NCI-H524 treated with DMSO at 0.1 percent for 48 hours (cell line): ENCODE measurements at places on chromosomes 11 and 22.
A peak's percentile ranks its signal among the peaks of the same experiment; 100 is the strongest.

- no peak for DNase-seq
Measured at GRCh38 chr11:86370922-86371594, 3.6 kb upstream of the CCDC81 start.

DNA sequence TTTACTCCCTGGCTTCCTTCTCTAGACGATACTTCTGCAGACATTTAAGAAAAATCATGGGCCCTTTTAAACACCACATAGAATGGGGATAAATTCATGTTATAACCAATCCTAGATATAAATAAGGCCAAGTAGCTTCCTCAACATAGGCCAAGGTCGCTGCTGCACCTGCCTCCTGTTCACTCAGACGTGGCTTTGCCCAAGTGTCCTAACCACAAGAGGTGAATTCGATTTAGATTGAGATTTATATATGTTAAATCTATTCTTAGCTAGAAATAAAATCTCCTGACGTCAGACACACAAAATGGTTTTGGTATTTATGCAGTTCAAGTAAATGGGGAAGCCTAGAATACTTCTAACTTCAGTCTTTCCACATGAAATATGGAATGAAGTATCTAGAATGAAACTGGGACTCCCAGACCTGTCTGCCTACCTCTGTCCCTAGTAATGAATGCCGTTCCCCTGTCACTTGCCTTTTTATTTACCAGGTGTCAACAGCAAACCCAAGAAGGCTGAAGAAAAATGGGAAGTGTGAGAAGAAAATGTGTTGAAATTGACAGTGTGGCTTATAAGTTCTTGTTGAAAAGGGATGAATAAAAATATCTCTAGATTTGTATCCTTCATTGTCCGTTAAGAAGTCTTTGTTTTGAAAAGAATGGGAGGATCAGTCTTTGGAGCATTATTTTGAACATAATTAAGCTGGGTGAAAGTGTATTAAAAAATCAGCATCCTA lies 131.8 kb downstream of the HIPK3 start:
- DNase-seq = no peak

DNA sequence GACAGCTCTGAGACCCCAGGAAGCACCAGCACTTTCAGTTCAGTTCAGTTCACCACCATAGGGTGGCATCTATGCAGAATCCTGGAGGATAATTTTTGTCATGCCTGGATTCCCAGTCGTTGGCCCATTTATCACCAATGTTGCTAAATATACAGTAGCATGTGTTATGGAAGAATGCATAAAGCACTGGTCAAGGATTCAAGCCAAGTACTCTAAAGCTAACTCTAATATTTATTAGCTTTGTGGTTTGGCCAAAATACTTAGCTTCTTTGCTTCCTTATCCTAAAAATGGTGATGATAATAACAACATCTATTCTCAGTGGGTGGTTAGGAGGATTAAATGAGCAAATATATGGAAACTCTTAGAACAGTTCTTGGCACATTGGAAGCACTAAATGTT lies 294.7 kb upstream of the ZC3H12C start:
- DNase-seq = no peak

GRCh38 chr22:38120359-38121110 lies 10.1 kb upstream of the BAIAP2L2 start:
- DNase-seq = no peak

DNA sequence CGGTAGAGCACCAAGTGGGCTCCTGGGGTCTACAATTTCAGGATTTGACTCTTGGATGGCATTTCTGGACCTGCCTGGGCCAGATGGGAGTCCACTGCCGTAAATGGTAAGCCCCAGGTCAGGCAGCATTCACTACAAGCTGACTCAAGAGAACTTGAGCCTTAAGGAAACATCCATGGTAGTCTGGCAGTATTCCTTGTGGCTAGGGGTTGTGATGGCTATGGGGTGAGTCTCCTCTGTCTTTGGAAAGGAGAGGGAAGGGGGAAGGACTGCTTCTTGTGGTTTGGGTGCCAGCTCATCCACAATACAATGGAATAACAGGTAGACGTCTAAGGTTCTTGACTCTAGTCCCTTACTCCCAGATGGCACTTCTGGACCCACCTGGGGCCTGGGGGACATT lies 32.3 kb upstream of the POU2AF2 start:
- no peak for DNase-seq

DNA sequence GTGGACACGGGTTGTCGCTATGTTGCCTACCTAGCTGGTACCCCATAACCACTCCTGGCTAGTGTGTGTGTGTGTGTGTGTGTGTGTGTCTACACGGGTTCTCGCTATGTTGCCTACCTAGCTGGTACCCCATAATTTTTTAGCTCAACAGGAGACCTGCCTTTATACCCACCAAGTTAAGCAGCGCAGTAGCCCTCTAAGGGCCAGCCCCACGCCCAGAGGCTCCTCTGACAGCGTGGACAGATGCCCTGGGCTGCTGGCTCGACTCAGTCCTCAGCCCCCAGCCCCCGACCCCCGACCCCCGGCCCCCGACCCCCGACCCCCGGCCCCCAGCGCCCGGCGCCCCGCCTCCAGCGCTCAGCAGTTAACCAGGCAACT lies 351 bp upstream of the AKIP1 start:
- DNase-seq = no peak

DNA sequence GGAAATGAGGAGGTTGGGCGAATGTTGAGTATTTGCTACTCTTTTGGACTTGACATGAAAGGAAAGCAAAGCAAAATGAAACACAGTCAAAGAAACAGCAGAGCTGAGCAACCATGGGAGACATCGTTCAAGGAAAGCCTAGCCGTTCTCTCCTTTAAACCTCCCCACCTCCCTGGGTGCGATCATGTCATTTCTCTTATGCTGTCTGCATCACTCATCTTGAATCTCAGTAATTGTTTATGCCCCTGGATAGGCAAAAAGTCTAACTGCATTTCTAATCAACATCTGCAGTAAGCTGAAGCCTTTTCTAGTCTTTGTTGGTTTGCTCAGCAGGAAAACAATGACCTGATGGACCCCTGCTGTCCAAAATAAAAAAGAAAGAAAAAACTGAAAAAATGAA lies 107.0 kb downstream of the MSANTD4 start:
- no peak for DNase-seq

- DNase-seq = no peak
Measured at GRCh38 chr22:27760474-27760873, 41.1 kb downstream of the MN1 start.

GRCh38 chr11:112525844-112526590 lies 265.4 kb upstream of the PLET1 start:
- DNase-seq = peak; percentile 27

- no peak for DNase-seq
Measured at GRCh38 chr11:130516554-130517505, 68.4 kb downstream of the ADAMTS15 start.

GRCh38 chr11:23859087-23859486 lies 637.8 kb upstream of the LUZP2 start:
- no peak for DNase-seq

GRCh38 chr11:113487622-113488021 lies 12.4 kb upstream of the DRD2 start:
- no peak for DNase-seq

- DNase-seq = no peak
Measured at GRCh38 chr22:25759825-25760231, 17.8 kb downstream of the MYO18B start.

- no peak for DNase-seq
Measured at GRCh38 chr11:132072044-132072857, 701.8 kb downstream of the NTM start.

GRCh38 chr11:17169876-17170275 lies 37.9 kb downstream of the PIK3C2A start:
- no peak for DNase-seq

DNA sequence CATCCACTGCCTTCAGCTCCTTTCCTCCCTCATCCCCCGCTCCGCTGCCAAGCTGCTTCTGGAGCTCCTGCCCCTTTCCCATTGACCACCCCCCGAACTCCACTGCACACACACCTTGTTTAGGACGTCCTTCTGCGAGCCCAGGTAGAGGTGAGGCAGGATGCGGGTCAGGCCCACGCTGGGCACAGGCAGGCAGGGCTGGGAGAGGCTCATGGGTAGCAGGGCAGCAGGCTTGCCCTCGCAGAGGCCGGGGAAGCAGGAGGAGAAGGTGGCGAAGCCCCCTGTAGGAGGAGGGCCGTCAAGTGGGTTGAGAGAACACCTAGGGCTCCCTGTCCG lies 13.3 kb downstream of the DUSP8 start:
- DNase-seq = no peak

- DNase-seq = no peak
Measured at GRCh38 chr22:44098021-44098739, 74.1 kb downstream of the PARVB start.

DNA sequence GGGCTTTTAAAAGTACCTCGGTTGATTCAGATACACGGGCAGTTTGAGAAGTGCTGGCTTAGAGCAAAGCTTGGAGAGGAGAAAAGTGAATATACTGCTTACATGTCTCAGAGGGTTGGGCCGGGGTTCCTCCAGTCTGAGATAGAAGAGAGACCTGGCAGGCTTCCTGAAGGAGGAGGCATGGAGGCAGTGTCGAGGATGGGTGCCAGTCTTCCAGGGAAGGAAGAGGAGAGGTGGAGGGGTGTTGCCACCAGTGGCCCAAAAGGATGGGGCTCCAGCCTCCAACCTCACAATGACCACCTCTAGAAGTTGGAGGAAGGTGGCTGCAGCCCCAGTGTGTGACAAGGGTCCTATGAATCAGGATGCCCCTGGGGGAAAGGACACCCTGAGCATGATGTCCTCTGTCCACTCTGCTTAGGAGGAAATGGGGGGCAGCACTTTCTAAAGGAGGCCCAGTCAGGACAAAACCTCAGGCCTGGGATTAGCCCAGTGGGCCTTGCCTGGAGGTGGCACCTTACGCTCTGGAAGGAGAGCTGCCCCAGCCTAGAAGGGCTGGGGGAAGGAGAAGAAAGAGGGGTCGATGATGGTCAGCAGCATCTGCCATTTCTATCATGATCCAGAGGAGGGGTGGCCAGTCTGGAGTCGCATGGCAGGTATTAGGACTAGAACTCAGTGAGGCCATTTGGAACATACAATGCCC lies 65.2 kb downstream of the CD82 start:
- DNase-seq = no peak

- no peak for DNase-seq
Measured at GRCh38 chr11:116581349-116581748, 191.4 kb downstream of the BUD13 start.

DNA sequence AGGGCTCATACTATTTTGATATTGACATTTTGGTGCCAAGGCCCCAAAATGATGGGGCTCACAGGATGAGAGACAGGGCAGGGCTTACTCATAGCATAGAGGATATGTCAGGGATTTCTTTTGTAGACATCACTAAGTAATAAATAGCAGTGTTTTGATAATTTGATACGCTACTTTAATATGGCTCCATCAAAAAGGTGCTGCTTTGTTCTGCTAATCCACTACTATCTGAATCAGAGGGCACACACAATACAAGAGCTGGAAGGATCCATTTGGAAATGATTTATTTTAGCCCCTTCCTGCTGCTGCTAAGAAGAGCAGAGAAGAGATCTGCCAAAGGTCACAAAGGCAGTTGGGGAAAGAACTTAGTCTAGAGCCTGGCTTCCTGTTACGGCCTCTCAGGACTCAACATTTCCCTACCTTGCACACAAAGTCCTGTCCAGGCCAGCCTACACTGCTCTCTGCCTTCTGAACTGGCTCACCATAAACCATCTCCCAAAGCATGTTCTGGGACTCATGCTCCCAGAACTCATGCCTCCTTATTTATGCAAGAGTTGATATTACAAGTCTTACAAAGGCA lies 261.3 kb upstream of the ARHGAP20 start:
- DNase-seq = no peak

DNA sequence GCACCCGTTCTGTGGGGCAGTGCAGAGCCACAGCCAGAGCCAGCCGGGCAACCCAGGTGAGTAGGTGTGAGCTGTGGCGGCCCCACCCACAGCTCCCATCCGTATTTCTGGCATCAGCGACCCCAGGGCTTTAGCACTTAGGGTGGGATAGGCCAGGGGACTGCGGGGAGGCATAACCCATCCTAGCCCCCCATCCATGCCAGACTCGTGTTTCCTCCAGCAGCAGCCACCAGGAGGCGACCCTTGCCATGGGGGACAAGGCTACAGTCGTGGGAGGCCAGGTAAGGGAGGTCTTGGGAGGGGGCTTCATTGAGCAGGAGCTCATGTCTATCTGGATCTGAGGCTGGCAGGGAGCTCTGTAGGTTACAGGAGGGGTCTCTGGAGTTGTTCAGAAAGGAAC lies 873 bp downstream of the OTOG start:
- DNase-seq = no peak

DNA sequence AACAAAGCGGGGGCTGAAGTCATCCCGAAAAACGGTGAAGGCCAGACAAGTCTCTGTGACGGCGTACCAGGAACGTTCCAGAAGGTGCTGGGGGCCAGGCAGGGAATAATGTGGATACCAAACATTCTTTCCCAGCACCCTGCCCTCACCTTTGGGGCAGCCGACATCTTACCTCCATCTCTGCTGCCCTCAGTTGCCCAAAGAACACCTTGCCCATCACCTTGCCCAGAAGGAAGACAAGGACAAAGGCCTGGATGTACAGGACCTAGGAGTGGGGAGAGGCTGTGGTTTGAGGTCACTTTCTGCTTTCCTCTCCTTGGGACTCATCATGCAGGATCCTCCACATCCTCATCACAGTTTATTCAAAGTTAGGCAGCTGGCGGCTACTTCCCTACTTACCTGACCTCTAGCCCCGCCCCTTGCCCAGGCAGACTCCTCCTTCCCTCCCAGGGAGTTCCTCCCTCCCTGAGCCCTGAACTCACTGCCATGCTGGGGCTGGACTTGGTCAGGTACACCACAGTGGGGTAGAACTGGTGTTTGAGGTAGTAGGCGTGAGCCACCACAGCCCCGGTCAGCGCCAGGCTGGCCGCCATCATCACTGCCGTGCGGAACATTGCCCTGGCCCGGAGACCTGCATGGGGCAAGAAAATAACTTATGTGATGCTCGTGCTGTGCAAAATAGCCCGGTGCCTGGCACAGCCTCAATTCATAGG lies 1.2 kb downstream of the SYVN1 start:
- no peak for DNase-seq

GRCh38 chr11:70952191-70952590 lies 300.2 kb downstream of the SHANK2 start:
- DNase-seq = no peak

DNA sequence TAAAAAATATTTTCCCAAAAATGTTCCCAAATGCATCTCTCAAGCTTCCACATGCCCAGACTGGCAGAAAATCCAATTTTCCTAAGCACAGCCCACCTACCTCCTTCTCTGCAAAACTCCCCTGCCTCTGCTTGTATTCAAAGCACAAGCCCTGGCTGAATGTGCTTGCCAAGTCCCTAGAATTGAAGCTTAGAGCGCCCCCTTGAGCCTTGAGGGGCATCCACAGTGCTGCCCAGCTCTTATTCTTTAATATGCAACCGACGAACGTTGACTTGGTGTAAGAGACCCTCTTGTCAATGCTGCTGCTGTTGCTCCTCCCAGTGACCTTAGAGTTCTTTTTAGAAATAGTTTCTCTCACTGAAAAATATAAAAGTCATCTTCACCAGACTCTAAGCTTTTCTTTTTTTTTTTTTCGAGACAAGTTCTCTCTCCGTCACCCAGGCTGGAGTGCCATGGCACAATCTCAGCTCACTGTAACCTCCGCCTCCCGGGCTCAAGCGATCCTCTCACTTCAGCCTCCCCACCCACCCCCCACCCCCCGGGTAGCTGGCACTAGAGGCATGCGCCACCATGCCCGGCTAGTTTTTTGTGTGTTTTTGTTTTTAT lies 63.5 kb upstream of the CAPRIN1 start:
- DNase-seq = peak; percentile 46
